ENCODE measurements at places on chromosomes 7 and 10.

DNA sequence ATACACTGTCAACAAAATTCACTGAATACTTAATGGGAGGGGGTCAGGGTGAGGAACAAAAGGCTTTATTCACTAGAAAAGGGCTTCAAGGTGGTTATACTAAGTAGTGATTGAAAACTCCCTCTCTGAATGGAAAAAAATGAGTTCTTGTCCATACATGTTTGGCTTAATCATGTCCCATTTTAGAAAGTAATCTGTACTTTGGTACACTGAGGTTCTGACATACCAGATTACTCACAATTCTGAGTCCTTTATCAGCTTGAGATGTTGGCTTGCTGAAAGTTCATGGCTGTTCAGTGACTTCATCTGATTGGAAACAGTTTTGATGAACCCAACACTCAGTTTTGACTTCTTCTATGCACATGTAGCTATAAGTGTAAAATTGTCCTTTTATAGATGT lies 12.8 kb upstream of the NOBOX start:
- DNase-seq = no peak

DNA sequence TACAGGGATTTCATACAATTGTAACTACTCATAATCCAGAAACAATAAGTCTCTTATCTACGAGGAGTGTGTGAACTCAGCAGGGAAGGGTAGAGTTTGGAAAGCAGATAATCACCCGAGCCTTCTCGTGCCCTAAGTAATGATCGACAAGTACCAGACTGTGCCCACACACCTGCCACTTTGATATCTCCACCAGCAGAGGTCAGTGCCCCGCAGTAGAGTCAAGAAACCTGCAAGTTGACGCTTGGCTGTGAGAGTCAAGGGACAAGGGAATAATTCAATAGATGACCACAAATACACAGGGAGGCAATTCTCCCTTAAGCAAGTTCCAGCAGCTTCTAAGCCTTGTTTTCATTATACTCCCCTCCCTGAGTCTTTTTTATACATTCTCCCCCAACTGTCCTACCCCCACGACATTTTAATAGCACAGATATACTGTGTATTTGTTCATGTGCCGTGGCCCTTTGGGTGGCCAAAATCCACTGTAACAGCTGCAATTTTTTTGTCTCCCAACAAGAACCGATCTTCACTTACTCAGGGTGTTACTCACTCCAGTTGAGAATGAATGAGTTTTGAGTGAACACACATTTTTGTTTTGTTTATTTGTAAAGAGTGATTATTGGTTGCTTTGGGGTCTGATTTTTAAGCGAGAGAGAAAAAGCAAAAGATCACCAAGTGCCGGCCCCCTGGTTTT lies 106.9 kb upstream of the RHEB start:
- no peak for DNase-seq

GRCh38 chr10:88388324-88388723 lies 194.8 kb downstream of the RNLS start:
- no peak for DNase-seq

GRCh38 chr7:133775201-133775600 lies 351.9 kb upstream of the LRGUK start:
- no peak for DNase-seq

GRCh38 chr7:22611758-22612079 lies 111.7 kb upstream of the STEAP1B start:
- DNase-seq = peak; percentile 13

DNA sequence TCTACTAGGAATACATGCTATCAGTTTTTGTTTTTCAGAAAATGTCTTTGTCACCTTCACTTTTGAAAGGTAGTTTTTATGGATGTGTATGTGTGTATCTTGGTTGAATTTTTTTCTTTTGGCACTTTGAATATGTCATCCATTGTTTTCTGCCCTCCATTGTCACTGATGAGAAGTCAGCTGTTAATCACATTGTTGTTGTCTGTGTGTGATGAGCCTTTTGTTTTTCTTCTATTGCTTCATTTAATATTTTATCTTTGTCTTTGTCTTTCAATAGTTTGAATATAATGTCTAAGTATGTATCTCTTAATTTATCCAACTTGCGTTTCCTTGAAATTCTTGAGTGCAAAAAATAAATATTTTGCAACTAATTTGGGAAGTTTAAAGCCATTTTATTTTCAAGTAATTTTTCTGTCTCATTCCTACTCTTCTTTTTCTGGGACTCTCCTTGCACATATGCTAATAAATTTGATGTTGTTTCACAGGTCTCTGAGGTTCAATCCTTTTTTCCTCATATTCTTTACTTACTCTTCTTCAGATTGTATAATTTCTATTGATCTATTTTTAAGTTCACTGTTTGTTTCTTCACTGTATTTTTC lies 546.9 kb upstream of the GHITM start:
- no peak for DNase-seq

DNA sequence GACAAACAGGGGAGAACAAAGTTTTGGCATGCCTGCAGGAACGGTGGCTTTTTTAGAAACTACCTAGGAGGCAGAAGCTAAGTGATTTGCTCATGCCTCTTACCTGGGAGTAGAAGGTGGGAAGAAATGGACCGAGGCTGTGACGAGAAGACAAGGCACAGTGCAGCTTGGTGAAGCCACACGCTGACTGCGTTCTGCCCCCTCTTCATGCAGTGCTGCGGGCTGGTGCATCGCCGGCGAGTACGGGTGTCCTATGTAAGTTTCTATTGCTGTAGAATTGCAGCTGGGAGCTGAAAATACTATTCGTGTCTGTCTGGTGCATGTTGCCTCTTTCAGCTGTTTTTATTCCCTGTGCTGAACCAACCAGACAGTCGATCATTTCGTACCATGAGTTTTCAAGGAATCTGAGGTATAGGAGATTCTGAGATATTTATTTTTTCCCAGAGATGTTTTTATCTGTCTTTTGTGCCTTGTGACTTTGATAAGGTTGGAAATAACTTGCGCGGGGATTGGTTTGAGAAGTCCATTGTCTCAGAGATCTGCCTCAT lies 120.9 kb downstream of the CACNB2 start:
- no peak for DNase-seq

DNA sequence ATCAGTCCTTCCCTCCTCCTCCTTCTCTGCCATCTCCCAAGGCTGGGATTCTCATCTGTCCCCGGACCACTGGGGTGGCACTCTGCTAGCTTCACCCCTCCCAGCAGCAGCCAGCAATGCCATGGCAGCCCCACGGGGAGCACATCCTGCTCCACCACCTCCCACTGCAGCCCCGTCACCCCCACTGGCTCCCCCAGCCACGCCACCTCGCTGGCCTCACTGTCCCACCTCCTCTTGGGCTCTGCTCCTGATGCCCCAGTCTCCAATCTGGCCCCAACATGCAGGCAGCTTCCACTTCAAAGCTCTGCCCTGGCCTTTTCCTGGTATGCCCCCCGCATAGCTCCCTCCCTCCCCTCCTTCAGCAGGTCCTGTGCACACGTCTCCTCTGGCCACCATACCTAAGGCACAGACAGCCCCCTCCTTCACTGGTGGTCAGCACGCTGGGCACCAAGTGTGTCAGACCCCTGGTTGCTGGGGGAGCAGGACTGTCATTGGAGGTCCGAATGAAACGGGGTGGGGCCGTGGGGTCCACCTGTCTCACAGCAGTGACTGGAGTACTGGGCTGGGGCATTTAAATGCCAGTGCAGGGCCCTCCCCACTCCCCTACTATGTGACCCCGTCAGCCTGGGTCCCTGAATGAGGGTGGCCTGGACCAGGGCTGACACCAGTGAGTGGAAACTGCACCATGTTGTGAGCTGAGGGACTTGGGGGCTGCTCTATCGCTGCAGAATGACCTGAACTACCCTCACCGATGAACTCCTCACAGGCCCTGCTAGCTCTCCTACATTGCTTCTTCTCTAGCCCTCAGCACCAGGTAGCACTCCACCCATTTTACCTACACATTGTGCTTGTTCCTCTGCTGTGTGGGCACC lies 38.7 kb downstream of the RASGEF1A start:
- DNase-seq = no peak

GRCh38 chr10:86782701-86783418 lies 26.4 kb downstream of the BMPR1A start:
- peak; percentile 23 for DNase-seq

GRCh38 chr7:27053153-27053552 lies 42.6 kb downstream of the HOXA1 start:
- DNase-seq = no peak

GRCh38 chr10:97207131-97207530 lies 21.4 kb upstream of the SLIT1 start:
- DNase-seq = no peak

- no peak for DNase-seq
These were observed 221.0 kb downstream of the AUTS2 start for GRCh38 chr7:69819333-69819705.

GRCh38 chr7:115613836-115614235 lies 416.7 kb downstream of the TFEC start:
- no peak for DNase-seq

DNA sequence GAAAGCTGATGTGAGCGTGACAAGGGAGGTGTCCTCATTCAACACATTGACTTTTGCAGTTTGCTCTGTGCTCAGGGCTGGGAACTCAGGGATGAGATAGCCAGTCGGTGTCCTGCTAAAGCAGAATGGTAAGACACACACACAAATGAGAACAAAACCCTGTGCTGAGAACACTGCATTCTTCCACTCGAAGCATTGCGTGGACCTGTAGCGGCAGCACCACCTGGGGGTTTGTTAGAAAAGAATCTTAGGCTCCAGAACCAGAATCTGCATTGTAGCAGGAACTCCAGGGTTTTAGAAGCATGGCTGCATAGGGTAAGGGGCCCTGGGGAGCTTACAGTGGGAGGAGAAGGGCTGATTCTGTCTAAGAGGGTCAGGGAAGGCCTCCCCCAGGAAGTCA lies 21.5 kb upstream of the OGDHL start:
- DNase-seq = no peak

DNA sequence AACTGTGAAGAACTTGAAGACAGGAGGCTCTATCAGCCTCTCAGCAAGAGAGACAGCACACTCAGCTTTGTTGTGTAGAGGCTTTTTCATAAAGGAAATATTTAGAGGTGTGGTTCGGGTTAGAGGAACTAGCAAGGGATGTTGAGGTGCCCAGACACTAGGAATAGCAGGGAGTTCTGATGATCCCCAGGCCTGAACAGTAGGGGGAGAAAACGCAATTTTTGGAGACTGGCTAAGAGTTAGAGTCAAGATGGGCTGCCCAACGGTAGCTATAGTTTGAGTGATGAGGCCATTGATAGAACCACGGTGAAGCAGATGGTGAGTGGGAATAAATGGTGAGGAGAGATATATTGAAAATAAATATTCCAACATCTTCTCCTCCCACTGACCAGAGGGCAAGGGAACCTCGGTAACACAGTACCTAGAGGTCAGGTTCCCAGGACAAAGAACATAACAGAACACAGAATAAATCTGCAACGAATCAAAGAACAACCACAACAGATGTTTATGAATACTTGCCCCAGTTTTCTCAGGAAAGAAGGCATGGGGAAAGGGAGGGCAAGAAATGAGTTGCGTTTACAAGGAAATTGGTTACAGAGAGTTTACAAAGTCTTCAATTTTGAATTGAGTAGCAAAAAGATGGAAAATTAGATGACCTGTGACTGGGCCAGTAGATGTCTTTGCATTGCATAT lies 24.2 kb upstream of the BPGM start:
- no peak for DNase-seq

GRCh38 chr7:155371884-155372781 lies 74.5 kb downstream of the INSIG1 start:
- peak; percentile 69 for DNase-seq

- no peak for DNase-seq
These were observed 12.8 kb downstream of the MEIG1 start for GRCh38 chr10:14971867-14972448.

DNA sequence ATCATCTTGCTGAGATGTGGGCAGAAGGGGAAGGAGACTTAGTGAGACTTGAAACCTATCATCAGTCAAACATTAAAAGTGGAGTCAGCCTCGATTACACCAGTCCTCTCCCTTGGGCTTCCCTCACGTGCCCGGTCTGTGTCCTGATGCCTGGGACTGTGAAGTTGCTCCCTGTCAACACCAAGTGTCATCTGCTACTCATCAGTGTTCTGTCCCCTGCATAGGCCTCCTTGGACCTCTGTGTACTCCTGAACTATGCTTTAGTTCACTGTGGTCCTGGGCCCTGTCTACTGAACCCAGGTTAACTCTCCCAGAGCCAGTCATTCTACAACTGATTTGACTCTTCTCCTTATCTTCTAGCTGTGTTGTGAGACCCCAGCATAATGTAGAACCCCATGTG lies 506.3 kb downstream of the TYW1 start:
- no peak for DNase-seq

DNA sequence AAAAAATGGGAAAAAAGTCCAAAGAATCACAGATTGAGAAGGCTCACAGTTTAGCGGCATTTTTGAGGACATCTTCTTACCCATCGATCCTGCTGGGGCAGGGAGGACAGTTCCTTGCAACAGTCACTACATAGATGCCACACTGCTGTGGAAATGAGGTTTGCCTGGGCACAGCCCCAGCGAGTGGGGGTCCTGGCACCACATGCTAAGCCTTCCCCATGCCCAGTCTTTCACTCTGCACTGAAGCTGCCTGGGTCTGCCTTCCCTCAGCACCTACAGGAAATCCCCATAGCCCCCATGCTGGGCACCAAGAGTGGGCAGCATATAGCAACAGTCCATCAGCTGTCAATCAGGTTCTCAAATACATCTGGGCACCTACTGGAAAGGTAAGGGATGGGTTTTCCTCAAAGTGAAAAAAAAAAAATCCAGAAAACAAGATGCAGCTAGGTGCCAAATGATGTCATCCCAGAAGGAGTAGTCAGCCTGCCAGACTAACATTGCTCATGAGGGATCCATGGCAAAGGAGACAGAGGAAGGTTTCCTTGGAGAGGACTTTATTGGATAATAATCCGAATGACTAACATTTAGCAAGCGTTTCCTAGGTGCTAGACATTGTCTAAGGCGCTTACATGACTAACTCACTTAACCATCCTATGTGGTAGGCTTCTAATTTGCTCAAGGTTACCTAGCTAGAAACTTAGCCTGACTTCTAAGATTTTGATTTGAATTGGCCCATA lies 125.7 kb upstream of the CXCL12 start:
- no peak for DNase-seq

- DNase-seq = no peak
These were observed 192.1 kb downstream of the CELF2 start for GRCh38 chr10:11209830-11210181.

DNA sequence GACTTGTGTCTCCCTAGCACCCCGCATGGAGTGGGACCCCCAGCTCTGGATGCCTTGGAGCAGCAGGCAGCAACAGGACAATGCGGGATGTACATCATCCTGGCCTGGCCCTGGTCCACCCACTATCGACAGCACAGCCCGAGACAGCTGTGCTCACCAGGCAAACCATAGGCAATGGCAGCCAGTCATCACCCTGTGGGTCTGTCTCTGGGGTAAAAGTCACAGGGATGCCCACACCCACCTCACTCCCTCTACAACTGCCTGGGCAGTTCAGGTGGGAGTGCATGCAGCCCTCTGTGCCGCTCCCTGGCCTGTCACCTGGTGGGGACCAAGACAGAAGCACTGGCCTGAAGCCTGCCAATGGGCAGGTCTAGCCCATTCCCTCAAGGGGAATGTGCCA lies 147.8 kb downstream of the GRID1 start:
- DNase-seq = no peak

DNA sequence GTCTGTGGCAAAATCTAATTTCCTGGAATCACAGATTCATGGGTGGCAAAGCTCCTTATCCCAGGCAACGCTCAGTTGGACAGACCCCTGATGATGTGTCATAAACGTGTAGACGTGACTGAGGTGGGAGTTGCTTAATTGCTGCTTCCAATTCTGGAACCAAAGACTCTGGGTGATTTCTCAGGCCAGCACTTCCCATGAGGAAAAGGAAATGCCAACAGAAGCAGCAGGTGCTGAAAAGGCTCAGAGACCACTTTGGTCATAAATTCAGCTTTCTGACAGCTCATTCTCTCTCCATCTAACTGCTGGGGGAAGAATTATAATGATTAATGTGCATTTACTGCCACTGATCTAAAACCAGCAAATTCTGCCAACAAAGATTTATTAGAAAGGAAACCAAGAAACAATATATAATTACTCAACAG lies 88.7 kb downstream of the OSBPL3 start:
- no peak for DNase-seq
